ENCODE measurements at places on chromosomes 16 and 17.
A peak's percentile ranks its signal among the peaks of the same experiment; 100 is the strongest.

DNA sequence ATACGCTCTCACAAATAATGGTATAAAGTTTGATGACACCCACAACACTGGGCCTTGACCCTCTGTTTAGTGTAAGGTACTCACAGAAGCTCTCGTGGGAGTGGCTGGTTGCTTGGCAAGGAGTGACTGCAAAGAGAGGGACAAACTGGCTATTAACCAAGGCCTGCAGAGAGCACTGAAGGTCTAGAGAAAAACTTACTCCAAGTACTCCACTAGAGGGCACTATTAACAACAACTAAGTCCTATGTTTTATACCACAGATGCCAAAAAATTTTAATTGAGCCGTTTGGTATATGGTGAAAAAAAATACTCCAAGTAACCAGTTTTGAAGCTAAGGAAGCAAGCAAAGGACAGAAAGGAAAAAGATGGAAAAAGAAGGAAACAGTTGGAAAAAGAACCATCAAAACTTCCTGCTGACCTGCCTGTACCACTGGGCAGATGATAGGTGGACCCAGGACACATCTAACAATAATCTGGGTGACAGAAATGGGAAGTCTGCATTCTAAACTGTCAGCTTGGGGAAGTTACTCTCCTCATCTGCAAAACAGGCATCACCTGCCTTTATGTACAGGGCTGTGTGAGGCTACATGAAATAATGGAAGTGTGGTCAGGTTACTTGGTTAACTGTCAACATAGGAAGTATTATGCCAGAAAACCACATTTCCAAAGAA is 23.2 kb downstream of the DYNC1LI2 start:
- DNase-seq = no peak

- DNase-seq = no peak
Observed at GRCh38 chr16:19766988-19767387, 48.9 kb downstream of the IQCK start.

GRCh38 chr17:32609884-32610650 is 123.3 kb downstream of the CDK5R1 start:
- no peak for DNase-seq

GRCh38 chr16:27253526-27253930 is 15.0 kb downstream of the NSMCE1 start:
- no peak for DNase-seq

GRCh38 chr16:57474671-57475661 is 11.3 kb downstream of the DOK4 start:
- DNase-seq = no peak

DNA sequence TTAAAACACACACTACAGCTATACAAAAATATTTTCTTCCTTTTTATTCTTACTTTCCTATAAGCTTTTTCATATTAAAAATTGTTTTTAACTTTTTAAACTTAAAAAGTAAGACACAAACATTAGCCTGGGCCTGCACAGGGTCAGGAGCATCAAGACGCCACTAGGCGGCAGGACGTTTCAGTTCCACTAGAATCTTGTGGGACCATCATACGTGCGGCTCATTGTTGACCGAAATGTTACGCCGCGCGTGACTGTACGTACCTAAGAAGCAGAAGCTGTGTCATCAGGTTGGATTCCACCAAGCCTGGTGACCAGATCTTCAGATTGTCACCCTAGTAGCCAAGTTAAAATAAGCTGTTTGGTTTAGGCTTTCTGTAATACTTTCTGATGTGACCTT is 47.1 kb downstream of the USP10 start:
- no peak for DNase-seq

DNA sequence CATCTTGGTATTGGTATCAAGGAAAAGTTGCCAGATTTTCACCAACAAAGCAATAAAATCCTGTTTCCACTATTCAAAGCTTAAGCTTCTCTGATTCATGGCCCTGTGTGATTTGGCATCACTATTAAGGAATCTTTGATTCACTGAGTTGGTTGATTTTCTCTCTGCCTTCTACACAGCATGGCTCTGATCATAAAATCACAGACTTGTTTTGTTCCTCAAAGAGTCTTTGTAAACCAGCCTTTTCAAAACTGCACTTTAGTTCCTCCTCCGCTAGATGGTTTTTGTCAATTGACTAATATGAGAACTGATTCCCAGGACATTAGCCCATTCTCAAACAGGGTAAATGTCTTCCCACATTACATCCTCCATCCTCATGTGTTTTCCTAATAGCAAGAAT is 197.6 kb downstream of the DNAH9 start:
- DNase-seq = no peak

GRCh38 chr16:11051879-11052808 is 107.8 kb downstream of the CLEC16A start:
- DNase-seq = no peak

DNA sequence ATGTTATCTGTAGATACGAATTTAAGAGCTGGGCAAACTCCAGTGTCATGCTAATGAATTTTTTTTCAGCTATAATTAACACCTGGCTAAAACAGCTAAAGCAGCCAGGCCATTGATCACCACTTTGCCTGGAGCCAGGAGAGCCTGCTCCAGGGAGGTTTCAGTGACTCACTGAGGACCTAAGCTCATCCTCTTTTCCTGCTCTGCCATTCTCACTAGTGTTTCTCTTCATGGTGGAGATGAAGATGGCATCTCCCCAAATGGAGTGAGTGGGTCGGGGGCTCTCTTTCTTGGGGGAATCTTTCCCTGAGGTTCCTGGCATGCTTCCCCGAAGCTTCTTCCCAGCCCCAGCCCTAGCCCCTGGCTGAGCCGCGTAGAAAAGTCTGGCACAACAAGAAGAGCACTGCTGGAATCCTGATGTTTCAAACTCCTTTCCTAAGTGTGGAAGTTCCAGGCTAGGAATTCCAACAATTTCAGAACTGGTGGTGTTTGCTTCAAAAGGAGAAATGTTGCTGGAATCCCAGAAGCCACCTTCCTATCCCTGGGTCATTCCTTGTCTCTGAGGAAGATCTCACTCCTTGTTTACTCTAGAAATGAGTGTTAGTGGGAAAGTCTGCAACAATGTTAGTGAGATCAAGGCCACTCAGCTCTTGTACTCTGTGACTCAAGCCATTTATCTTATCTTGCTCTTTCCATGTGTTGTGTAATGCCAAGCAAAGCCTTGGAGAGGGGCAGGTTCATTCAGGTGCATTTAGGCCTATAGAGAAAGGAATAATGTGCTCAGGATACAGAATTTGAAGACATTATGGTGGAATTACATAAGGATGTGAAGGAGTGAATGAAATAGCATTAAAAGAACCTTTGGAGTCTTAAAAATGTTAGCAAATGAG is 26.0 kb upstream of the B4GALNT2 start:
- DNase-seq = peak; percentile 40

GRCh38 chr17:2704031-2704889 is 7.3 kb downstream of the CLUH start:
- DNase-seq = no peak

GRCh38 chr17:49438436-49439278 is 24.0 kb upstream of the PHB1 start:
- DNase-seq = no peak

DNA sequence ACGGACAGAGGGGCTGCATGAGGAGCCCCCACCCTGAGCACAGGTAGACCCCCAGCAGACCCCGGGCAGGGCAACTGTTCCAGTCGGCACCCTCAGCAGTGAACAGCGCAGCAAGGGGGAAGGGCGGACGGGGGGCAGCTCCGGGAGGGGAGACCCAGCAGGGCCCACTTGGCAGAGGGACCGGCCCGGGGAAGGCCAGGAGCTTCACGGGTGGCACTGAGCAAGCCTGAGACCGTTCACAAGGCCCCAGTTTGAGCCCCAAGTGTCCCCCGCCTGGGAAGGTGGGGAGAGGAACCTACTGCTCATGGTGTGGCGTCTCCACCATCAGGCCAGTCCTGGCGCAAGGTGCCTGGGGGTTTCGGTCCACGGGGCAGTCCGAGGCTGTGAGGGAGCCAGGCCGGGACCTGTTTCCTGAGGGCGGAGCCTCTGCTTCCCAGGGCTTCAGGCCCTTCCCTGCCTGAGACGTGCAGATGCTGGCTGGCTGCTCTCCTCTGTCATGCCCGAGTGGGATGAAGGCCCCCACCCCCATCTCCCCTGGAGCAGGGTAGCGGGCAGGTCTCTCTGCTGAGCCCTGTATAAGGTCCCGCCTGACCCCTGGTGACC is 54.4 kb upstream of the GNG13 start:
- no peak for DNase-seq

- peak; percentile 63 for DNase-seq
Observed at GRCh38 chr17:34370997-34371395, 8.0 kb upstream of the CCL1 start.

- DNase-seq = no peak
Observed at GRCh38 chr17:64535357-64535756, 28.6 kb downstream of the CEP95 start.

- DNase-seq = no peak
Observed at GRCh38 chr17:979212-979538, 401 bp downstream of the NXN start.

GRCh38 chr16:56352351-56353053 is 72.8 kb downstream of the AMFR start:
- no peak for DNase-seq

- DNase-seq = peak; percentile 45
Observed at GRCh38 chr17:80760511-80760911, 215.9 kb downstream of the RPTOR start.

- DNase-seq = no peak
Observed at GRCh38 chr17:79531191-79532095, 79.4 kb downstream of the RBFOX3 start.

DNA sequence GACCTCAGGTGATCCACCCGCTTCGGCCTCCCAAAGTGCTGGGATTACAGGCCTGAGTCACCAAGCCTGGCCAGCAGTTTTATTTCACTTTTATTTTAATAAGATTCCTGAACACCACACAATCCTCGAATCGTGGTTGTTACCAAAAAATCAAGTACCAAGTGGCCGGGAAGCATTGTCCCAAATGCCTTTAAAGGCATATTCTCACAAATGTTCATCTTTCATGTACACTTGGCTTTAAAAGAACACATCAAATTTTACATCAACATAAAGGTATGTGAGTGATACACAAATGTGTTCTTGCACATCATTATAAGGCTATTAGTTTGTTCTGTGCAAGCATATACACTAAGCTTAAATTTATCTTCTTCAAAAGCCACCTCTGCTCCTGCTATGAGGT is 8.1 kb upstream of the MYH11 start:
- DNase-seq = no peak

DNA sequence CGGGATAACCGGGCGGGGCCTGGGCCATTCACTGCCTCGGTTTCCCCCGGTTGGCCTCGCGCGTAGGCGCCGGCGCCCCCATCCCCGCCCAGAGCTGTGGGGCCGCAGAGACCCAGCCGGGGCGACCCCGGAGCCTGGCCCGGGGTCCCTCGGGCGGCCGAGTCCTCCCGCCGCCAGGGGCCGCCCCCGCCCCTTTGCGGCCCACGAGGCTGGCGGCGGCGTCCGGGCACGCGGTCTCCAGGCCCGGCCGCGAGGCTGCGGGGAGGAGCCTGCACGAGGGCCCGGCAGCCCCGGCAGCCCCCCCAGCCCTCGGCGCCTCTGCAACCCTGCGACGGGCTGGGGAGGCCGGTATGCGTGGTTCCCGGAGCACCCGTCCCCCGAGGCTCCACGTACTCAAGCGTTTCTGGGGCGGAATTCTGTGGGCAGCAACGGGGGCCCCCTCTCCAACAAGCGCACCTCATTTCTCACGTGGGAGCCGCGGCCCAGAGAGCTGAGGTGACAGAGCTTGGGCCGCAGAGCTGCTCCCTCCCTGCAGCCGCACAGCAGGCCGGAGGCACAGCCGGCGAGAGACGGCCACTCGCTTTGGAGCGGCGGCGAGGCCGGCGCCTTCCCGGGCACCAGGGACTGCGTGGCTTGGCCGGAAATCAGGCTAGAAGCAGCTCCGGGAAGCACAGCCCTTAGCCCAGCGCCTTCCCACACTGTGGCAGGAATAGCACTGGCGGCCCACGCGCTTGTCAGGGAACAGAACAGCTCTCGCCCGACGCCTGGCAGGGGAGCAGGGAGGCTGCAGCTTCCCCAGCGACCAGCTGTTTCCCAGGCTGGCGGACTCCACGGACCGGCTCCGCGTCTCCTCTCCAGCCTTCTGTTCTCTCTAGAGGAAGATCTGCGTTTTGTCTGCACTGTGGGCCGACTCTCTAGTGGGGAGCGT is 867 bp upstream of the LIMD2 start:
- no peak for DNase-seq

- no peak for DNase-seq
Observed at GRCh38 chr16:82728901-82729300, 102.1 kb downstream of the CDH13 start.

GRCh38 chr16:11736903-11737302 is 5.8 kb downstream of the TXNDC11 start:
- no peak for DNase-seq

DNA sequence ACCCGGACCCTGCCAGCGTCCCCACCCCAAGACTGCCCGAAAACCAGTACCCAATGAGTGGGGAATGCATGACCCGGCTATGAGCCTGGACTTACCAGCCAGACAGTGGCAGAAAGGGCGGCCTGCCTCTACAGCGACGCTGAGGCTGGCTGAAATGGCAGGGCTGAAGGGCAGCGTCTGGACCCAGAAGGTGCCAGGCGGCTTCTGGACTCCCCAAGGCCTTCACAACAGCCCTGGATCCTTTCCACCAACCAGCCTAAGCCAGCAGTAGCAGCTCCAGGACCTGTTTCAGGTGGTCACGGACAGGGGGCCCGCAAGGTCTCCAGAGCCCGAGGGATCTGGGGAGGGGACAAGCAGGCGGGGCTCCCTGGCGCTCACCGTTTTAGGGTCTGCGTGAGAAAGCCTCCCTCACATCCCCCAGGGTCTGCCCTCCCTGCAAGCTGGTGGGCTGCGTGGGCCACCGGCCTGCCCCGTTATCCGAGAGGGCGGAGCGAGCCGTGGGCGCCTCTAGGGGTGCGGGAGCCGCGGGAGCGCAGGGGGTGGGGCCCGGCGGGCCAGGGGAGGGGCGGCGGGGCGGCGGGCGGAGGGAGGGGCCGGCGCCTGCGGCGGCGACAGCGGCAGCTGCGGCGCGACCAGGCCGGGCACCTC is at the start of gene RIPOR1:
Gene RIPOR1 (plus strand): TSS at position 608 of the 648 bp plus-strand sequence. CDS start 9,618 bp downstream, outside the sequence.
- DNase-seq = no peak

- no peak for DNase-seq
Observed at GRCh38 chr17:49015924-49016774, 19.0 kb downstream of the IGF2BP1 start.

- DNase-seq = no peak
Observed at GRCh38 chr17:2517539-2517938, 5.9 kb upstream of the METTL16 start.

DNA sequence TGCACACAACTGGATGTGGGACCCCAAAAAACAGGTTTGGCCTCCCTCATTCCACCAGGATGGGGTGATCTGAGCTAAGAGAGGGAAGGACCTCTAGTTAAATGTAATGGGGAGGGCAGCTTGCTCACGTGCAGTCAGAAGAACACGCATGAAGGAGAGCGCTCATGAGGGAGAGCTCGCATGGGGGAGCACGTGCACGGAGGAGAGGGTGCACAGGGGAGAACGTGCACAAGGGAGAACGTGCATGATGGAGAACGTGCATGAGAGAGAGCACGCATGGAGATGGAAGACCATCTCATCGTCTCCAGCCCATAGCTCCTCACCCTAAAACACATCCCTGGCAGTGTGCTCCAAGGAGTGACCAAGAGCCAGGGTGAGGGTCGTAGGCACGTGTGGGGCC is 141.2 kb downstream of the RBFOX3 start:
- no peak for DNase-seq

DNA sequence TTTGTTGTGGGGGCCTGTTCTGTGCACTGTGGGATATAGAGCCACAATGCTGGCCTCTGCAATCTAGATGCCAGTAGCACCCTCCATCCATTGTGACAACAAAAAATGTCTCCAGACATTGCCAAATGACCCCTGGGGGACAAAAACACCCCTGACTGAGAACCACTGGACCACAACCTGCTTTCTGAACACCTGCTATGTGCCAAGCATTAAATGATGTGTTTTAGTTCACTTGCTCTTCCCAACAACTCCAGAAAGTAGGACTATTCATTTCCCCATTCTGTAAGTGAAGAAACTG is 367.0 kb upstream of the ERCC4 start:
- DNase-seq = no peak

GRCh38 chr16:30491744-30492308 is 19.3 kb downstream of the ITGAL start:
- peak; percentile 53 for DNase-seq

Data from foreskin keratinocyte (primary cell).